Prostate gland (tissue), 2 donors: ENCODE measurements at places on chromosomes 2 and 18. TPM values are rescaled to one million over a fixed set of nuclear protein-coding genes. Genes with fewer than 3 reads are reported as not detected.

- H3K4me3 ChIP-seq: no peak overlapping the region
- DNase-seq: no peak
- H3K27ac ChIP-seq: no peak overlapping the region
- H3K4me1 ChIP-seq: no peaks in the 10 kb centered on the region
Measured at GRCh38 chr2:120915670-120916069, 180.0 kb downstream of the GLI2 start.

DNA sequence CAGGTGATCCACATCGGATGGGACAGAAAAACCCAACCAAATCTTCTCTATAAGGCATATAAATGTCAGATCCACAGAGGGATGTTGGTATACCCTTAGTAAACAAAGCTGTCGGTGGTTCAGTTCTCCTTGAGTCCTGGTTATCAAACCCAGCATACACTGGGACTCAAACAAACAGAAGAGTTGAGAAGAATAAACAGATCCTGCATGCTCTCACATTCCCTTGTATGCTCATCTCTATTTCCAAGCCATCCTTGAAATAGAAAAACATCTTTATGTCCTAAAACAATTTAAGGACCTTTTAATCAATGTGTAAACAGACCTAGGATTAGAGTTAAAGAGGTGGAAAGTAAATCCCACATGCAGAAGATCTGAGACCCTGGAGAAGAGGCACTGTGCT is 19.8 kb upstream of the HK2 start:
- no peak for DNase-seq
- H3K4me1 ChIP-seq: no peaks in the 10 kb centered on the region
- H3K36me3 ChIP-seq: no peaks in the 10 kb centered on the region

DNA sequence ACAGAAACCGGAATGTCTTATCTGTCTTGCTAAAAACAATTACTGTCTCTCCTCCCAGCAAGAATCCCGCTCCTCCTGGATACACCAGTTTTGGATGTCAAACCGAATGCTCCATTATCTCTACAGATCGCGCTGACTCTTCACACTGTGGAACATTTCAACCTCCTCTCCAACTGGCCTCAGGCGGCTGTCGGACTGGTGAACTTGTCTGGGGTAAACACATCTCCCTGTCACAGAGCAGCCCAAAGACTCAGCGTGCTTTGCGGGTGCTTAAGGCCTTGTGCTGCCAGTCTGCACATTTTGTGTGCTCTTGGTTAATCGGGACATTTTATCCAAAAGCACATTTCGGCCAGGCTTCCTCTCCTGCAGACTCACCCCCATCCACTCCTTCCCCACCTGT is 173.1 kb downstream of the ICOS start:
- H3K27ac ChIP-seq: no peak overlapping the region
- peak; percentile 41 for DNase-seq
- H3K4me1 ChIP-seq: peaks cover 6% of the 10 kb centered on the region

GRCh38 chr2:29802986-29803385 is 118.4 kb downstream of the ALK start:
- H3K27me3 ChIP-seq: no peaks in the 10 kb centered on the region
- no peak overlapping the region for H3K27ac ChIP-seq
- no peaks in the 10 kb centered on the region for H3K4me1 ChIP-seq
- DNase-seq: no peak
- H3K36me3 ChIP-seq: no peaks in the 10 kb centered on the region

GRCh38 chr2:71540818-71541217 is 87.5 kb downstream of the DYSF start:
- no peaks in the 10 kb centered on the region for H3K4me1 ChIP-seq
- H3K36me3 ChIP-seq: no peaks in the 10 kb centered on the region
- no peak overlapping the region for H3K27ac ChIP-seq
- no peak for DNase-seq

DNA sequence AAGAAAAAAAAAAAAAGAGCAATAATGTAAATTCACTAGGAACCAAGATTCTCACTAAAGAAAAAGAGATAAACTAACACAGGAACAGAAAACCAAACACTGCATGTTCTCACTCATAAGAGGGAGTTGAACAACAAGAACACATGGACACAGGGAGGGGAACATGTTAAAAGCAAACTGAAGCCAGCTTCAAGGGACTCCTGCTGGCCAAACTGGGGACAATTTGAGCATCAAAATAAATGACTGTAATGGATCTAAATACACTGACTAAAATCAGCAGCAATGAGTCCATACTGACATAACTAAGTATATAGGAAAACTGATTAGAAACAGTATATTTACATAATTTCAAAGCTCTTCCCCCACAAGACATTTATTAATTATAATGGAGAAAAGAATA is 73.0 kb downstream of the FARSB start:
- H3K27ac ChIP-seq: no peak overlapping the region
- H3K4me3 ChIP-seq: no peak overlapping the region
- H3K4me1 ChIP-seq: no peaks in the 10 kb centered on the region
- no peaks in the 10 kb centered on the region for H3K36me3 ChIP-seq

- no peaks in the 10 kb centered on the region for H3K4me1 ChIP-seq
- peak overlapping the region; percentile 15 for H3K4me3 ChIP-seq
- peak; percentile 36 for DNase-seq
- H3K27me3 ChIP-seq: no peaks in the 10 kb centered on the region
- H3K36me3 ChIP-seq: no peaks in the 10 kb centered on the region
- H3K27ac ChIP-seq: peak overlapping the region; percentile 53
Measured at GRCh38 chr2:3348767-3349166, 28.9 kb downstream of the EIPR1 start.

CD302 gene
- 39.3 TPM for total RNA-seq

GRCh38 chr2:275466-275865 is 10.7 kb downstream of the ACP1 start:
- H3K4me3 ChIP-seq: no peak overlapping the region
- peaks cover 4% of the 10 kb centered on the region for H3K36me3 ChIP-seq
- no peak overlapping the region for H3K27ac ChIP-seq
- H3K27me3 ChIP-seq: no peaks in the 10 kb centered on the region
- H3K4me1 ChIP-seq: no peaks in the 10 kb centered on the region

GRHL1 gene
- 25.7 TPM for total RNA-seq

- no peaks in the 10 kb centered on the region for H3K4me1 ChIP-seq
- no peak for DNase-seq
- H3K27me3 ChIP-seq: no peaks in the 10 kb centered on the region
- no peaks in the 10 kb centered on the region for H3K36me3 ChIP-seq
- no peak overlapping the region for H3K27ac ChIP-seq
- H3K4me3 ChIP-seq: no peak overlapping the region
Measured at GRCh38 chr2:240111253-240111652, 24.9 kb downstream of the COPS9 start.

NAPG gene
- 23.2 TPM for total RNA-seq

DNA sequence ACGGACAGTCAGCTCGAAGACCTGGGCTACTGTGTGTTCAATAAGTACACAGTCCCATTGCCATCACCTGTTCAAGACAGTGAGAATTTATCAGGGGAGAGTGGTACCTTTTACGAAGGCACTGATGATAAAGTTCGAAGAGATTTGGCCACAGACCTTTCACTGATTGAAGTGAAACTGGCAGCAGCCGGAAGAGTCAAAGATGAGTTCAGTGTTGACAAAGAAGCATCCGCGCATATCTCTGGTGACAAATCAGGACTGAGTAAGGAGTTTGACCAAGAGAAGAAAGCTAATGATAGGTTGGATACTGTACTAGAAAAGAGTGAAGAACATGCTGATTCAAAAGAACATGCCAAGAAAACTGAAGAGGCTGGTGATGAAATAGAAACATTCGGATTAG is 76.9 kb upstream of the UNC80 start:
- no peaks in the 10 kb centered on the region for H3K27me3 ChIP-seq
- no peak overlapping the region for H3K4me3 ChIP-seq
- DNase-seq: no peak
- H3K36me3 ChIP-seq: no peaks in the 10 kb centered on the region
- H3K27ac ChIP-seq: no peak overlapping the region

DNA sequence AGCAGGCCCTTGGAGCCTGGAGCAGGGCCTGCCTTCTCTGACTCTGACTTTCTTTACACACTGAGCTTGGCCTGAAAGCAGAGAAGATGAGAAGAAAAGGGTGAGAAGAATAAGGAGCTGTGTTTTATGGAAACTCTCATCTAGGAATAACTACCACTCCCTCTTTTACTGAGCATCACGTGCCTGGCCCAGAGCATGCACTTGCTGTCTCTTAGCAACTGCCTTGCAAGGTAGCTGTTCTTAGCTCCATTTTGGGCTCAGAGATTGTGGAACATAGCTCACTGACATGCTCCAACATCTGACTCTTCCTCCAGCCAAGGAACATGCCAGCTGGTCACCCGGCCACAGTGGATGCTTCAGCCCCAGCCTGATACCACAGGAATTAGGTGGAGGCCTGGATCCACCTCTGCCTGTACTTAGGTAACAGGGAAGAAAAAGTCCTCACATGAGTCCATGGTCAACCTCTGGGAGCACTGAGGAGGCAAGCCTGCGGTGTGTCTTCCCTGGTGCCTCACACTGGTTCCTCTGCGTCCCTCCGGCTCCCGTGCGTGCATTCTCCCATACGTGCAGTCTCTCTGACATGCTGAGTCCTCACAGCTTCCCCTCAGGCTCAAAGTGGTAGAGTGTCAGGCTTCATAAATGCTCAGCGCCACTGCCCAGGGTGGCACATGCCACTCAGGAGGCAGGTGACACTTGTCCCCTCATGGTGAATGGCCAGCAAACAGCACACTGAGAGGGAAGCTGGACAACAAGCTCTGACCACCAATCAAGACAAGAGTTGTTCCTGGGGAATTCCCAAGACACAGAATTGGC is 35.7 kb downstream of the AMER3 start:
- no peak overlapping the region for H3K4me3 ChIP-seq
- no peaks in the 10 kb centered on the region for H3K4me1 ChIP-seq
- DNase-seq: no peak
- no peaks in the 10 kb centered on the region for H3K27me3 ChIP-seq

DNA sequence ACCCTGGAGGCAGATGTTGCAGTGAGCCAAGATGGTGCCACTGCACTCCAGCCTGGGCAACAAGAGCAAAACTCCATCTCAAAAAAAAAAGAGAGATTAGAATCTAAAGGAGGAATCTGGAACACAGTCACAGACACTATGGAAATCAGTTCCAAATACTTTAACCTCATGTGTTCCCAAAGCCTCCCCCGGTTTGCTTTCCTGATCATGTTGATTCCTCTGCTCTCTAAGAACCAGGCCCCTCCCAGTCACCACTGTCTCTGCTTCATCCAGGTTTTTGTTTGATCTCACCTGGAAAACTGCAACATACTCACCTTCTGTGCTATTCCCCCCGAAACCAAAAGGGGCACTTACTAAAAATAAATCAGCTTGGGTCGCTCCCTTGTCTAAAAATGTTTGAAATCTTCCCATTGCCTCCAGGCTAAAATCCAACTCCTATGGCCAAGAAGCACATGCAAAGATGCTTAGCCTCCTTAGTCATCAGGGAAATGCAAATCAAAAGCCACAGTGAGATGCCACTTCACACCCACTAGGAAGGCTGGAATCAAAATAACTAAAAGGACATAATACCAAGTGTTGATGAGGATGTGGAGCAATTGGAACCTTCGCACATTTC is 6.2 kb upstream of the NEU2 start:
- H3K4me3 ChIP-seq: no peak overlapping the region
- H3K36me3 ChIP-seq: no peaks in the 10 kb centered on the region
- no peak overlapping the region for H3K27ac ChIP-seq
- no peak for DNase-seq

- H3K27ac ChIP-seq: no peak overlapping the region
- H3K4me1 ChIP-seq: no peaks in the 10 kb centered on the region
- H3K27me3 ChIP-seq: no peaks in the 10 kb centered on the region
- no peak overlapping the region for H3K4me3 ChIP-seq
- no peaks in the 10 kb centered on the region for H3K36me3 ChIP-seq
Measured at GRCh38 chr2:219798430-219798829, 171.0 kb downstream of the SLC4A3 start.

DNA sequence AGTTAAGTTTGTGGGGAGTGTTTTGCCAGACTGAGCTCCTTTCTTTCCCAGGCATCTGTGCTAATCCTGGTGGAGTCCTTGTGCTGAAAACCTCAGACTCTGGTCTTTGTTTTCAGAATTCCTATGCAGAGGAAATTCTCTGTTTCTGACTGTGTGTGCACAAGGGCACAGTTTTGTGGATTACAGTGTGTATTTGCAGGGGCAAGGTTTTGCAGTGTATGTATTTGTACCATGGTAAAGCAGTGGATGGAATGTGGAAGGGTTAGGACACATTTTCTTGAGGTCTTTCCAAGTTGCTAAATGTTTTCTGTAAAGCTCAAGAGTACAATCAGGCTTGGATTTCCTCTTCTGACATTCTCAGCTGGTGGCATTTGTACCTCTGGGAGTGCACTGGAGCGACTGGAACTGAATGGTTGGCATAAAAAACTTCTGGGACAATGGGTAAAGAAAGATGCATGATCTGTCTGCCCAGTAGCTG is 139.5 kb upstream of the RND3 start:
- no peaks in the 10 kb centered on the region for H3K4me1 ChIP-seq
- H3K36me3 ChIP-seq: no peaks in the 10 kb centered on the region
- H3K27ac ChIP-seq: no peak overlapping the region
- no peak overlapping the region for H3K4me3 ChIP-seq
- no peaks in the 10 kb centered on the region for H3K27me3 ChIP-seq

DDX1 gene
- 50.7 TPM for total RNA-seq

GRCh38 chr18:79545736-79546171 is 133.8 kb upstream of the CTDP1 start:
- H3K36me3 ChIP-seq: no peaks in the 10 kb centered on the region
- no peak for DNase-seq
- peaks cover 4% of the 10 kb centered on the region for H3K4me1 ChIP-seq
- H3K4me3 ChIP-seq: no peak overlapping the region

SERPINB8 gene
- 2.0 TPM for total RNA-seq

DNA sequence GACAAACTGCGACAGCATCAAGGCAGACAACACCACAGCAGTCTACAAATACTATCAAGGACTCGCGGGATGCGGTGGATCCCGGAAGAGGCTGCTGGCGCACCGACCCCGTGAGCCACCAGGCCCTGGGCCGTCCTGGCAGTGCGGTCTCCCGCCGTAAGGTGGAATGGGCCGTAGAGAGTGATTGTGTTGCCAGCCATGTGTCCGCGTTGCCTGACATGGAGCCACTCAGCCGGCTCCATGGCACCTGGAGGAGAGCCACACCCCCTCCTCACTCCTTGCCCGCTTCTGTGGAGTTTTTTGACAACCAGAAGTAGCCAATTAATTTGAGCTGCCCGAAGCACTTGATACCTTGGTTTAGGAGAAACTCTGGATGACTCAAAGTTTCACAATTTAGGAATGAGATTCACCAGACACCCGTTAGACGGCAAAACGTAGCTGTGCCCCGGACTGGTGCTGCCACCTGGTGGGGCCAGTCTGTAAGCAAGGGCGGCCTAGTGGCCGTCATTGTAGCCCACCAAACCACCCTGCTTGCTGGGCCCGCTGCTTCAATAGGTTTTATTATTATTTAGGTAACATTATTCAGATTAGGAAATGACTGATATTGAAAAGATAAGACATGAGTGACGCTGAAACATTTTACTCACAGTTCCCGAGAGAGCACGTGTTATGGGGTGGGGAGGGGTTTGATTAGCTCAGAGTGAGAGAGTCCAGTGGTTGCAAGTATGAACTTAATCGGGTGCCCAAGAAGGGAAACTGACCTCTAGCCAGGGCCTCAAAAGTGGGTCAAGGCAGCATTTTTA is 10.2 kb upstream of the IMP4 start:
- H3K27me3 ChIP-seq: no peaks in the 10 kb centered on the region
- H3K4me3 ChIP-seq: no peak overlapping the region
- no peaks in the 10 kb centered on the region for H3K36me3 ChIP-seq
- H3K4me1 ChIP-seq: no peaks in the 10 kb centered on the region
- no peak overlapping the region for H3K27ac ChIP-seq
- peak; percentile 60 for DNase-seq

GRCh38 chr2:214807653-214808052 is 1.8 kb downstream of the BARD1 start:
- no peak for DNase-seq
- H3K27me3 ChIP-seq: no peaks in the 10 kb centered on the region
- peak overlapping the region; percentile 73 for H3K4me3 ChIP-seq
- H3K27ac ChIP-seq: peak overlapping the region; percentile 94
- H3K36me3 ChIP-seq: no peaks in the 10 kb centered on the region
- no peaks in the 10 kb centered on the region for H3K4me1 ChIP-seq
